Activated naive CD4-positive, alpha-beta T cell (primary cell): ENCODE measurements at places on chromosomes 3 and 15.

DNA sequence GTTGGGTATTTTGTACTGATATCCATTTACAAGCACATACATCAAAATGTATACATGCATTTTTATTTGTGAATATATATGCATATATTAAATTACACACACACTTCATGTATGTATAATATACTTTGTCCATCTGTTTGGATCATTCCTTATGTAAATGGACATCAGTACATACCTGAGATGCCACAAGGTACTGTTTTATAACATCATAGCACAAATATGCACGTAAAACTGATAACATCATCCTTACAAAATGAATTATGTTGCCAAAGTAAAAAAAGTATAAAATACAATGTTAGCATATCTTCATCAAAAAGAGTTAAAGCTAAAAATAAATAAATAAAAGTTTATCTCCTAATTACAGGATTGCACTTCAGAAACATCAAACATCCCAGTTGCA is 634.8 kb upstream of the UBE2E2 start:
- no peak for DNase-seq

DNA sequence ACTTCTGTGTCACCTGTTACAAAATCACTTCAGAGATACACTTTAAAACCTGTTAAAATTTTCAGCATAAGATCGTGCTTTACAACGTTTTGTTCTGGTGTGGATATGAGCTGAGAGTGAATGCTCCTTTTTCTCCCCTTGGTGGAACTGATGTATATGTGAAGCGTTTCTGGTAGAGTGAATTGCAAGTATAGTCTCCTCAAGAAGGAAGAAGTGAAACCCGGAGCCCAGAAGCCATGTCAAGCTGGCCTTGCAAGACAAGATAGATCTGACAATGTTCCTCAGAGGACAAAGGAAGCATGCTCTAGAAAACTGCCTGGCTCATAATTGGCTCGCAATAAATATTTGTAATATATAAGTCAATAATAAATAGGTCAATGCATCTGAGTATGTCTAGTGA is 23.6 kb downstream of the SERPINI2 start:
- DNase-seq: no peak

GRCh38 chr3:1971780-1972179 is 126.9 kb upstream of the CNTN4 start:
- DNase-seq: no peak

GRCh38 chr15:32799936-32800535 is 82.2 kb downstream of the GREM1 start:
- no peak for DNase-seq

DNA sequence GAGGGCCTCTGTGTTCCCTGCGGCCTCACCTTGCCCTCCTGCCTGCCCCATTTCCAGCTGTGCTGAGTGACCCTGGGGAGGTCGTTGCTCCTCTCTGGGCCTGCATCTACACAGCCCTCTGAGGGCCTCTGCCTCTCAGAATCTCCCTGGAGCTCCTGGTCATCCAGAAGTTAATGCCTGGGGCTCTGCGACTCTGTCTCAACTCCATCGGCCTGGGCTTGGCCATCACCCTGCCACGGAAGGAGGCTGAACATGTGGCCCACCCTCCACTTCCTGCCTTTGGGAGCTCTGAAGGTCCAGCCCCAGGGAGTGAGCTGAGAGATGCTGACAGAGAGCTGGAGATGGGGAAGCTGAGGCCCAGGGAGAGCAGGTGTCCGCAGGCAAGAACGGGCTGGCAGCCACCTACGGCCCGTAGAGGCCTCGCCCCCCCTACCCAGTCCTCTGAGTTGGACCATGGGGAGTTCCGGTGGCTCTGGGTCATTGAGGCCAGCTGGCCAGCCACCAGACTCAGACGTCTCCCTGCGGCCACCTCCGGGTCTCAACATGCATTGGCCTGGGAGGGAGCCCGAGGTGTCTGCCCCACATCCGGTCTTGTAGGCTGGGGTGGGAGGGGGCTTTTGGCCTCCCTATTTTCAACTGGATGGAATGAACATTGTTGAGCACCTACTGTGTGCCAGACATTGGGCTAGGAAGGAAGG is 34.2 kb downstream of the GRIP2 start:
- DNase-seq: no peak

GRCh38 chr3:36546226-36546625 is 165.9 kb downstream of the STAC start:
- DNase-seq: no peak

DNA sequence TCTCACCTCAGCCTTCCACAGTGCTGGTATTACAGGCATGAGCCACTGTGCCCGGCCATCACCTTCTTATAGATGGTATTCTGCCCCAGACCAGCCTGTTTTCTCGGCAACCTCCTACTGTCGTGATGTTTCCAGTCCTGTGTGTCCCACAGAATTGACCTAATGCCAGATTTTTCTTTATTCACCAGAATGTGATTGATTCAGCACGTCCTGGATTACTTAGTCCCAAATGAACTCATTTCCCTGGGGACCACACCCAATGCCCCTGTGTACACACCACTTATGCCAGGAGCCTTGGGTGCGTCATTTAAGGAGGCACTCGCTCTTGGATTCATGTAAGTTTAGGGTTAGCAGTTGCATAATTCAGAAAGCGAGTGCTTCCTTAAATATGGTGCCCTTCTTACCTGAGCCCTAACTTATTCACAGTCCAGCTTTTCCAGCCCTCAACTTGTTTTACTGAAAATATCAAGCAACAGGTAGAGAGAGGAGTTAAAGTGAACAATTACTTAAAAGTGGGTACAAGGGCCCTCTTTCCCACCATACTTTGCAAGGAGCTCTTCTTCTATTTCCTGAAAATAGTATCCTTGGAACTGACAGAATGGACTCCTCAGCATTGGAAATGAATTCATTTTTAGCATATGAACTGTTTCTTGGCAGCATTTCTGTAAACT is 64.6 kb upstream of the UBE2E1 start:
- no peak for DNase-seq

GRCh38 chr3:150090006-150090405 is 119.3 kb upstream of the PFN2 start:
- no peak for DNase-seq

DNA sequence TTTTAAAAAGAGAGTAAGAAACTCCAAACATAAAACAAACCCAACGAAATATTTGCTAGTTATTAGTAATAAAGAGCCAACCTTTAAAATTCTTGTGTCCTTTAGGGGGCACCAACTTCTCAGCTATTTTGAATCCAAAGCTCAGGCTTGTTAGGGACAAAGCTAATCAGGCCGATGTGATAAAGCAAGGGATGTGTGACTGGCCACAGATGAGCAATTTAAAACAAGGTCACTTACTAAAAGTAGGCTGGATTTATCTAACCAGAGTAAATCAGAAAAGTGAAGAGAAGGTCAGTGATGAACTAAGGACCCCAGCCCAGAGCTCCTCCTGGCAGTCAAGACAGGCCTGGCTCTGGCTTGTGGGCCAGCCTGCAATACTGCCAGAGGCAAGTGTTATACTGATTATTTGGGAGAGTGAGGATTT is 108.5 kb downstream of the CYP19A1 start:
- DNase-seq: no peak

- no peak for DNase-seq
These were observed 1.2 kb downstream of the SIDT1 start for GRCh38 chr3:113533534-113533892.

- no peak for DNase-seq
These were observed 30.4 kb upstream of the LIMD1 start for GRCh38 chr3:45564172-45564571.

DNA sequence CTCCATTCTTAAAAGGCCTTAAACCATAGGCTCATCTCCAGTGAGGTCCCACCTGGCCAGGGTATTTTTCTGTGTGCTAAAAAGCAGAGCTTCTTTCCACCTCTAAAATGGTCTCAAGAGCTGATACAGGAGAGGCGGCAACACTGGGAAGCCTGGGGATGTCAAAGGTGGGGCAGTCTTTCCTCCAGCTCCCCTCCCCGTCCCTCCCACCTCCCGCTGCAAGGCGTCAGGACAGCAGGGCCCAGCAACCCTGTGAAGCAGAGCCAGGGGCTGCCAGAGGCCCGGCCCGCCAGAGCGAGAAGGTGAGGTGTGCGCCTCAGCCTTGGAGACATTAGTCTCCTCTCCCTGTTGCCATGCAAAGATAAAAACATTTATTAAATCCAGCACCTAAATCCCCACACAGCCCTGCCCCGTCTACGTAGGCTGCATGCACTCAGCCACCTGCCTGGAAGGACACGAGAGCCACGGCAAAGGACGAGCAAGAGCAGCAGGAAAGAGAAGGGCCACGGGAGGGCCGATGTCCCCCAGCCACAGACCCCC is 75.6 kb downstream of the FAM174B start:
- no peak for DNase-seq

- no peak for DNase-seq
These were observed 83.8 kb downstream of the APBA2 start for GRCh38 chr15:28969511-28970085.
